ENCODE measurements at places on chromosomes 3 and 15.

- DNase-seq: no peak
Observed at GRCh38 chr3:103033841-103034240, 599.0 kb downstream of the ZPLD1 start.

DNA sequence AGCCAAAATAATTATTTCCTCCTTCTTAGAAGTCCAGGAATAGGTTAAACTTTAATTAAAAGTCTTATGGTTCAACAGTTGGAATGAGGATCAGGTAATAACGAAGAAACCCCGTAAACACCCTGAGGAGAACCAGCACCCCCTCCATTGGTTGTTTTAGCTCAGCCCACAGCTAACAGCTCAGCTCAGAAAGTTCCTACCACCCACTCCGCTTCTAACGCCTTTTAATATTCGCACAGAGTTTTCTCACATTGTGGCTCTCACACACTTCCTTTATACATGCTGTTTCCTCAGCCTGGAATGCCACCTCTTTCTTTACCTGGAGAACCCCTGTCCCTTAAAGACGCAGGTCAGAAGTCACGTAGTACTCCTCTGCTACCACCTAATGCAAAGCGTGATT is 17.0 kb downstream of the CX3CR1 start:
- DNase-seq: no peak

DNA sequence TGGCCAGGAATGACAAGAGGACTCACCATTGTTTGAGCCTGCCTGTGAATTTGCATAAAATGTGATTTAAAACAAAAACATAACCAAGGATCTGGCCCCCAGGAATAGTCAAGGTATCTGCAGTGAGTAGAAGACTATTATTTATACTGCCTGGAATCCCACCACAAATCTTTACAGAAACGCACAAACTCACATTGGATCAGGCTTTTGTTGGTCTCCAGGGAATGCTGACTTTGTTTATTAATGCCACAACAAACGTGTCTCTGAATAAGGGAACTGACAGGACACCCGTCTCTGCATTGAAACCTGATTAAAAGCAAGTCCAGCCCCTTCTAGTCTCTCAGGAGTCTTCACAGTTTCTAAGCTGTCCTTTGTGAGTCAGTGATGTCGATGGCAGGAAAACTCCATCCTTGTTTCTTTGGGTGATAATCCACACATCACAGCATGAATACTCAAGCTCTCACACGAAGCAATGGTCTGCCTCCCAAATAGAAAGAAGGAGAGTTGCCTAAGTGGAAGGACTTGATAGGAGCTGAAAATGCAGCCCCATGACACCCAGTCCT is 37.7 kb downstream of the CLDN18 start:
- DNase-seq: no peak

- no peak for DNase-seq
Observed at GRCh38 chr3:8759038-8759707, 10.2 kb downstream of the OXTR start.

DNA sequence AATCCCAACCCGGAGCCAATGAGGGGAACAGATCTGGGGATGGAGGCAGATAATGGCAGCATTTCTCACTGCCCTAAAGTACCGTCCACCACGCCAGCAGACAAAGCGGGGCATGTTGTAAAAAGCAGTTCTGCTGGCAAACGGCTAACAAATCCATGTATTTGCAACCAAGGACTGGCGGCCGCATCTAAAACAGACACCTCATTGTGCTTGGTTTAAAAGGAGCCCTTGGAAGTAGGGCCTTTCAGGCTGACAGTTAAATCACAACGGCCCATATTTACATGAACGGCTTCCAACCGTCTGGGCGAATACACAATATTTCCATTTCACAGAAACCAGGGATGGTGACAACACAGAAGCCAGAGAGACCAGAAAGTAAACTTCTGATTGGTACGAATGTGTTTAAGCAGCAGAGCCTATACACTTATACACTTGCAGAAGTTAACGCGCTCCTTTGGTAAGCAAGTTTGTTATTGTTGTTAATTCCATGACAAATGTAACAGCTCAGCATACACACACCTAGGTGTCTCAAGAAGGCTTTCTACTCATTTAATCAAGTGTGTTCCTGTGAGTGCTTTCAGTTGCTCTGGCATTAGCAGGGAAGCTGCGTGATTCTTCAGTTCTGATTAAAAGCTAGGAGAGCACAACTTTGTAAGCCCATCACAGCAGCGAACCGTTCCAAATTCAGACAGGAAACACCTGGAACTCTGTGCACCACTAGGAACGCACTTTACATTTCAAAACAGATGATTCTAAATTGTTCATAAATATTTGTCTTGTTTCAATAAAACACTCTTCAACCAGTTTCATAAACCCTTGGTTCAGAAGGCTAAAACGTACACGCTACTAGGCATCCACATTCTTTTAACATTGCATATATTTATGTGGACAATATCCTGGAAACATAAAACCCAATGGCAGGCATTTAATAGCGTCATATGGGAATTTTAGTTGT is 112.9 kb downstream of the PDZRN3 start:
- DNase-seq: no peak

GRCh38 chr3:50549226-50549625 is 18.3 kb downstream of the C3orf18 start:
- DNase-seq: no peak

GRCh38 chr15:70587896-70588567 is 175.3 kb downstream of the UACA start:
- DNase-seq: no peak

DNA sequence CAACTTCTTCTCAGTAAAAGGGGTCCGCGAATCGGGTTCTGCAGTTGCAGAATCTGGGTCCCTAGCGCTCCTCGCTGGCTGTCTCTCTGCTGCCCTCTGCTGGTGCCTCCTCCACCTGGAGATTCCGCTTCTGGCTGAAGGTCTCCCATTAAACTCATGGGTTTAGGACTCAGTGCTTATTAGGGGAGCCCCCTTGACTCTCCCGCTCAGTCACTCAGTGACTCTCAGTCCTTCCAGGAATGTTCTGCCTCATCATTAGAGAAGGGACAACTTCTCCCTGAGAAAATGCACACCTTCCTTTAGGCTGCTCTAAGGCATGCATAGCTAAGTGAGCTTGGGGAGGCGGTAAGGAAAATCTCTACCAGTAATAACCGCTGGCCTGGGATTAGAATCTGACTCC is 7.1 kb downstream of the CPN2 start:
- no peak for DNase-seq

All from CMK (cell line).